ENCODE measurements at places on chromosomes 5 and 9. TPM values are rescaled to one million over a fixed set of nuclear protein-coding genes. Genes with fewer than 3 reads are reported as not detected.

SOWAHA gene
- not detected for total RNA-seq

INSYN2B gene
- not detected for total RNA-seq

SPATA31C1 gene
- total RNA-seq, result not detected

TLR4 gene
- 59.9 TPM for total RNA-seq

CYLC2 gene
- total RNA-seq, result not detected
